NCI-H2081 treated with DMSO at 0.1 percent for 48 hours (cell line): ENCODE measurements at places on chromosomes 7 and 10.

- DNase-seq = no peak
These were observed 29.6 kb downstream of the WBP1L start for GRCh38 chr10:102773320-102773719.

DNA sequence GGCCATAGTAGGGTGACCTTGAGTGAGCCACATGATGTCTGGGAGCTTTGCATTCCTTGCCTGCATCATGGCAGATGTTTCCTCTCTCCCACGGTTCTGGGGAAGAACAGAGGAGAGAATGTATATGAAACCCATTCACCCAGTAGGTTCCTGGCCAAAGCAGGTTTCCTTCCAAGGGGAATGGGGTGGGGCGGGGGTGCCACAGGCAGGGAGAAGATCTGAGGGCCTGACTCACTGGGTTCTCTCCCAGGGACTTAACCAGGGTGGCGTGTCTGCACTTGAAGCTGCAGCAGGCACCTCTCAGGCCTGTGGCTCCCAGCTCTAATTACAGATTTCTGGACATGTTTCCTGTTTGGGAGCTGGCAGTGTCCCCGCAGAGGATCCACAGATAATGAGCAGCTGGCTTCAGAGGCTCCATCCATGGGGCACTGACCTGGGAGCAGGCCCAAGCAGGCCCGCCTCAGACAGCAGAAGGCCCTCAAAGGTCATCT lies 50.2 kb upstream of the ZMIZ1 start:
- no peak for DNase-seq

DNA sequence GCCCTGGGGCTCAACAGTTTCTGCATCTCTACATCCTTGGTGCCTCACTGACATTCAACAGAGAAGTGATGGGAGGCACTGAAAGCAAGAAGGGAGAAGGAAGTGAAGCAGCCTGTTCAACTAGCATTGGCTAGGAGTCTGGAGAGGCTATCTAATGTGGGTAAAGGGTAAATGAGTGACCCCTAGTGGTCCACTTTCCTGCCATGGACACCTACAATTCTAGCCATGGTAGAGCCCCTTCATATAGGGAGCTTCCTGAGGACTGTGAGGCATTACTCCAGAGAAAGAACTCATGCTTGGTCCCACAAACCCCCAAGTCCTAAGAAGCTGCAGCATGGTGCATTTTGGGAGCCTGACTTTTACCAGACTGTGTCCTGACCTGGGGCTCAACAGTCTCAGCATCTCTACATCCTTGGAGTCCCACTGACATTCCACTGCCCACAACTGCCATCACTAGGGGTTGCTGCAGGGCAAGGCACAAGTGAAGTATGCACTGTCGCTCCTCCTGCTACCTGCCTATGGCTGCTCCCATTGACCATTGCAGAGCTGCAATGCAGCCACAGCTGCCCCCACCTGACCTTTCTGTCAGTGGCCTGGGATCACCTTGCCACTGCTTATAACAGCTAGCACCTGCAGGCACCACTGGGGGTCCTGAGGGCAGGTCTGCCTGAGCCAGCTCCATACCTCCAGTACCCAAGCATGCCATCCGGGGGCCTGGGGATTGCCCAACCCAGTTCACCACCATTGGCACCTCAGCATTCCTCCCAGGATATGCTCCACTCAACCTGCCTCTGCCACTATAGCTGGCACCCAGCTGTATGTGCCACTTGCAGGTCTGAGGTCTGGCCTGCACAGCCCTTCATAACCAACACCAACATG lies 44.1 kb upstream of the CDK6 start:
- no peak for DNase-seq

GRCh38 chr7:109930049-109930448 lies 1160.9 kb upstream of the LRRN3 start:
- DNase-seq = no peak

DNA sequence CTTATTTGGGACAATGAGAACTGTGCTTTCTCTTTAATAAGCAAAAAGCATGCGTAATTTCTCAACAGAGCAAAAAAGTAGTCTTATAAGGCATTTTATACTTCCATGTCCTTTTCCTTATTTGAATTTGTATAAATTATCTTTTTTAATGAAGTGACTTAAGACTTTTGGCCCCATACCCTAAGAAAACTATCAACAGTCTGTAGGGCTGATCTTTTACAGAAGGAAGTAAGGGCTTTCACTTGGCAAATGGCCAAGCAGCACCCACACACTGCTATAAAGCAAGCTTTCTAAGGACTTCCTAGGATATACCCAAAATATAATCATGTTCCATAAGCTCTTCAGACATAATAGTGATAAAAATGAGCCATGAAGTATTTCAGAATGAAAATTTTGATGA lies 3.4 kb downstream of the CRPPA start:
- DNase-seq = no peak
